Fibroblast of lung (primary cell): ENCODE measurements at places on chromosomes 16 and 17. TPM values are rescaled to one million over a fixed set of nuclear protein-coding genes. Genes with fewer than 3 reads are reported as not detected.
A peak's percentile ranks its signal among the peaks of the same experiment; 100 is the strongest.

The MMP15 gene
- polyA plus RNA-seq, result 0.74 and 1.3 TPM in 2 replicates

The ACSM2B gene
- not detected in 2 replicates for polyA plus RNA-seq

The CRHR1 gene
- polyA plus RNA-seq, result not detected in 2 replicates

The UNC13D gene
- polyA plus RNA-seq, result 0.12 and 0.22 TPM in 2 replicates

The ZFP90 gene
- 12.8 and 18.7 TPM in 2 replicates for polyA plus RNA-seq

- DNase-seq, result no peak
Measured at GRCh38 chr16:49472598-49472997, 99.0 kb downstream of the C16orf78 start.

GRCh38 chr17:1377334-1377733 is 22.7 kb downstream of the YWHAE start:
- no peak for DNase-seq

DNA sequence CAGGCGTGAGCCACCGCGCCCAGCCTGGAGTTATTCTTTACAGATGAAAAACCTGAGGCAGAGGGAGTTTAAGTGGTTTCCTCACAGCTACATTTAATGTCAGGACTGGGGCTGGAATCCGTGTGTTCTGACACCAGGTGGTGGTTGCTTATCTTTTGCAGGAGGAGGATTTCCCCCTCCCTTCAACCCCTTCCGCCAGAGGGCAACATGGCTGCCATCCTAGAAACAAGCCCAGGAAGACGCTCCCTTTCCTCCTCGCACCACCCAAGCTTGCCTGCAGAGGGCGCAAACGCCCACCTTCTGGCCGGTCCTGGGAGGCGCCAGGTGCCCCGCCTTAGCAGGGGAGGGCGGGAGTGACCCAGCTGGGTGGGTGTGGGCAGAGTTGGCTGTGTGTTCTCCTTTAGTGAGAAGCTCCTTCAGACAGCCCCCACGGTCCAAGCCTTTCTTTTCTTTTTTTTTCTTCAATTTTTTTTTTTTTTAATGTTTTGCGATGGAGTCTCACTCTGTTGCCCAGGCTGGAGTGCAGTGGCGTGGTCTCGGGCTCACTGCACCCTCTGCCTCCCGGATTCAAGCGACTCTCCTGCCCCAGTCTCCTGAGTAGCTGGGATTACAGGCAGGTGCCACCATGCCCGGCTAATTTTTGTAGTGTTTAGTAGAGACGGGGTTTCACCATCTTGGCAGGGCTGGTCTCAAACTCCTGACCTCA is 9.9 kb upstream of the RAP1GAP2 start:
- peak; percentile 71 for DNase-seq

DNA sequence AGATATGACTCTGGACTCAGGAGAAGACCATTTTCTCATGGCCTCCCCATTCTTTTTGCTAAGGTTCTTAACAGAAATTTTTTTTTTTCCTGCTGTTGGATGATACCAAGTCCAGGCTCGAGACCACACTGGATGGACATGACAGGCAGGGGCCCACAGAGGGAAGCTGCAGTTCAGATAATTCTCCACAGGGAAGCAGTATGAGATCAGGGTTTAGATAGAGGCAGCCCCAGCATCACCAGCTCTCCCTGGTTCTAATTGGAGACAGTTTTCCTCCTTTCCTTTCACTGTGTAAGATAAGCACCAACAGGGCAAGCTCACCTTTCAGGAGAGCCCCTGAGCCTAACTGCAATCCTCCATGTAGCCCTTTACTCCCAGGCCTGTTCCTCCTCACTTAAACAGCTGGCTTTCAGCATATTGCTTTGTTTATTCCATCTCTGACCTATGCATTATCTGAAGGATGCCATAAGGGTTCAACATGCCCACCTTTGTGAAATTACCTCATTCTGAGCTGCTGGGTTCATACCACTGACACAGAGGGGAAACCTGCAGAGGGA is 108.1 kb downstream of the SNX11 start:
- peak; percentile 22 for DNase-seq

DNA sequence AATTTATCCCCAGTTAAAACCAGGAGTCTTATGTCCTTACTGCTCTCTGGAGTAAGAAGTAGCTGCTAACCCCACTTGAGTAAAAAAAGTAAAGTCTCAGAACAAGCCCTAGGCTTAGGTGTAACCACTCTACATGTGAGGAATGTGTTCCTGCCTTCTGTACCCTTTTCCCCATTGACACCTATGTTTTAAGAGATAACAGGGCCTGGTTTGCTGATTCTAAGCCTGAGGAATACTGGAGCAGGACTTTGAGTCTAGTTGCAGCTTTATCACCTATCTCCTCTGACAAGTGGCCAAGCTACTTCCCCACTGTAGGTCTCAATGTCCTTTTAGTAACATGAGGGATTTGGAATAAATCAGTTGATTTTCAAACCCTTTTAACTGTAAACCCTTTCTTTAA is 40.2 kb downstream of the REXO5 start:
- no peak for DNase-seq

GRCh38 chr16:84392031-84392360 is 23.7 kb downstream of the ATP2C2 start:
- no peak for DNase-seq

GRCh38 chr17:2749784-2750181 is 331 bp upstream of the CCDC92B start:
- peak; percentile 58 for DNase-seq

DNA sequence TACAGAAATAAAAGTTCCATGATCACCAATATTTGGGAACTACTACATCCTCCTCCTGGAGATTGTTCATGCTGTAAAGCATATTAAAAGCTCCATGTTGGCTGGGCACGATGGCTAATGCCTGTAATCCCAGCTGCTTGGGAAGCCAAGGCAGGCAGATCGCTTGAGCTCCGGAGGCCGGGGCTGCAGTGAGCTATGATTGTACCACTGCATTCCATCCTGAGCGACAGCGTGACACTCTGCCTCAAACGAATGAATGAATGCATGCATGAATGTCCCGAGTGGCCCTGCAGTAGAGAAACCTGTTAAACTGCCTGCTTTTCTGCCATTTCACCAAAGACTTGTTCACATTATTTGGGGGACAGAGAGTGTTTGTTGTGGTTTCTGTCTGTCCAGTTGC is 15.0 kb downstream of the CNEP1R1 start:
- DNase-seq, result no peak
